Activated CD4-positive, alpha-beta T cell treated with anti-CD3 and anti-CD28 coated beads, Interleukin-2, amount 50 U/mL, for 16 hours (primary cell): ENCODE measurements at places on chromosomes 7 and 10.

- DNase-seq = no peak
Observed at GRCh38 chr10:77744245-77744644, 106.6 kb upstream of the KCNMA1 start.

- DNase-seq = peak; percentile 18
Observed at GRCh38 chr10:50347394-50347802, 96.1 kb upstream of the ASAH2 start.

- DNase-seq = no peak
Observed at GRCh38 chr7:8354503-8354902, 78.9 kb upstream of the NXPH1 start.

DNA sequence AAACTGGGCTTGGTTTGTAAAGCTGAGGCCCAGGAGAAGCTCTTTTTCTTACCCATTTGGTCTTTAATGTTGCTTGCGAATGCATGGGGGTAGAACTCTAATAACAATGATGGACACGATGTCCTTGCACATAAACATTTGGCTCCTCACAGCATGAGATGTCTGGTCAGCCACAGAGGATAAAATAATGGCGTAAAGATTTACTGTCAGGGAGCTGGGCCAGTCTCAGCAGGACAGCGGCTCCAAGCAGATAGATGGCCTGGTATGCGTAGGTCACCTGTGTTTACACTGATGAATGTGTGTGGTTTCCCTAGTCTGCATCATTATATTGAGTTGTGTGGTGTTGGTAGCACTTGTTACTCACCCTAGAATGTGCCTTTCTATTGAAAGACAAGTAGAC lies 537.4 kb downstream of the CNTNAP2 start:
- no peak for DNase-seq

DNA sequence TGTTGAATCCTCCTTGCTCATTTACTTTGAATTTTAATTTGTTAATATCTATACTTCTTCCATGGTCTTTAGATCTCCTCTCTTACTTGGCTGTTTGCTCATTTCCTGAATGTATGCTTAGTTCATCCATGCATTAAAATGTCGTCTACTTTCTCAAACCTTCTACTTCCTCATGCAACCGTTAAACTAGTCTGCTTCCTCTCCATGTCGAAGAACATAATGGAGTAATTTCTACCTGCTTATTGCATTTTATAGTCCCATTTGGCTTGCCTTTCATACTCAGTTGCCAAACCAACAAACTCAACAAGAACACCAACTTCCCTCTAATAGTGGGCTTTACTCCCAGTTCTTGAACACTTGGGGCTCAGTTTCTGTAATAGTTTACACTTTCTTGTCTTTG lies 43.8 kb upstream of the SEMA3D start:
- DNase-seq = no peak

DNA sequence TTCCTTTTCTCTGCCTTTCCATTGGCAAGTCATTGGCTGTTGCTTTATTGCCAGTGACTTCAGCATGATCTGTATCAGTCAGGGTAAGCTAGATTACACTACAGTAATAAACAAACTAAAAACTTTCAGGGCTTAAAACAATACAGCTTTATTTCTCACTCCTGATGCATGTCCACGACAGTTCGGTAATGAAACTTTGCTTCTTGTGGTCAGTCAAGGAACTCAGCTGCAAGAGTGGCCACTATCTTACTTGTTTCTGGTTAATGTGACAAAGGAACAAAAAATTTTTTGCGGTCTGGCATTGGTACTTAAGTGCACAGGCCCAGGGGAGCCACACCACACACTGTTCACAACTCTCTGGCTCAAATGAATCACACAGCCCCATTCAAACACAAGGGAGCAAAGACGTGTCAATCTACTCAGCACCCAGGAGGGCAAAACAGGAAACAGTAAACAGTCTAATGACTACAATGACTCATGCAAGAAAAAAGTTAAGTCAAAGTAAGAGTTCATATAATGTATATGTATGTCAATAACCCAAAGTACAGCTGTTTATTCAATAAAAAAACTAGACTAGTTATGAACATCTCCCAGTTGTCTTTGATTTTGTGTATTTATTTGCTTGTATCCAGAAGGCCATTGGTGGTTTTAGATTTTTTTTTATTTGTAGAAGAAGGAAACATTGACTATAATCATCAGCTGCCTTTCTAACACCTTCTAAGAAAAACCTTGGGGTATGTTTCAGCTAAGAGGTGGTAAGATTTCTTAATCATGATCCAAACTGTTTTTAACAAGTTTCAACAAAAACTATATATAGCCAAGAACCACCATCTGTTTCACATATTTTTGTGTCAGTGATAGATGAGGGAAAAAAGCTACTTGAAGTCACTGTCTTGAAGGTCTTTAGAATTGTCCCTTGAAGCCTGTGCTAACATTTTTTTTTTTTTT lies 134.4 kb upstream of the FAM3C start:
- DNase-seq = peak; percentile 98

DNA sequence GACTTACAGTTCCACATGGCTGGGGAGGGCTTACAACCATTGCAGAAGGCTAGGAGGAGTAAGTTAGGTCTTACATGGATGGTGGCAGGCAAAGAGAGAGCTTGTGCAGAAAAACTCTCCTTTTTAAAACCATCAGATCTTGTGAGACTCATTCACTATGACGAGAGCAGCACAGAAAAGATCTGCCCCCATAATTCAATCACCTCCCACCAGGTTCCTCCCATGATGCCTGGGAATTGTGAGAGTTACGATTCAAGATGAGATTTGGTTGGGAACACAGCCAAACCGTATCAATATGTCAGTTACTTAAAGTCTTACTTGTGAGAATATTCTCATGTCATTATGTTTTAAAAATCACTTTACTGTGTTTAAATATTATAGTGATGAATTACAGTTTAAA lies 481.9 kb downstream of the ARL4A start:
- DNase-seq = no peak

DNA sequence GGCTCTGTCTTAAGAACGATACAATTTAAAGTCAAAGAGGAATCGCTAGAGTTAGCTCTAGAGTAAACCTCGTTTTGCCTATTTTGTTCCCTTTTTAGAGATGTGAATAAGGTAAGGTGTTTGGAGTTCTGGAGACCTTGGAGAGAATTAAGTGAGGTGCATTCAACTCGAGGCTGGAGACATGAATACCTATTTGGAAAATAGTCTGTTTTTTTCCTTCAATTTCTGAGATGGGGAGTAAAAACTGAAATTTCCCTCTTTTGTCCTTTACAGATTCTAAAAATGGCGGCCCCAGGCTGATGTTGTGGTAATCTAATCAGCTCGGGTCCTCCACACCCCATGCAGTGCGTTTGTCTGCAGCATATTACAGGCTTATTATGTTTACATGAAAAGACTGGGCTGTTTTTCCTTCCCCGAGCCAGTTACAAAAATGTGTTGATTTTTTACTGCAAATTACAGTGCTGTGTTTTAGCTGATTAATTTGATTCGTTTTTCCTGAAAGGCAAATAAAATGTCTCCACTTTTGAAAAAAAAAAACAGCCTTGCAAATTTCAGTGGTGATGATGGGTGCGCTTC lies 1.5 kb downstream of the KMT2E start:
- peak; percentile 39 for DNase-seq

DNA sequence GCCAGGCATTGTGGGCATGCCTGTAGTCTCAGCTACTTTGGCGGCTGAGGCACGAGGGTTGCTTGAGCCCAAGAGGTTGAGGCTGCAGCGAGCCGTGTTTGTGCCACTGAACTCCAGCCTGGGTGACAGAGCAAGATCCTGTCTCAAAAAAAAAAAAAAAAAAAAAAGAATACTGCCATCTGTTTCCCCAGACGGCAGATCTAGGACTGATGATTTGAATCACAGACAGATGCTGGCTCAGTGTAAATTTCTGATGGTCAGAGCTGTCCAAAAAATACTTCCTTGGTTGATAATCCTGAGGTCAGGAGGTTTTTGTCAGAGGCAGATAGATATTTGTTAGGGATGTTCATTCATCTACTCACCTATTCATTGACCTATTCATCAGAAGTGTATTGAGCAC lies 130.7 kb downstream of the REEP3 start:
- DNase-seq = no peak

- no peak for DNase-seq
Observed at GRCh38 chr7:112160771-112161150, 45.4 kb downstream of the DOCK4 start.

- peak; percentile 81 for DNase-seq
Observed at GRCh38 chr10:22646388-22646853, 68.0 kb downstream of the PIP4K2A start.

GRCh38 chr7:1458683-1459511 lies at the start of gene MICALL2:
Gene MICALL2, minus strand, starts transcription at chr7:1459470. Its CDS starts 144 bp downstream, at chr7:1459326.
- DNase-seq = no peak

DNA sequence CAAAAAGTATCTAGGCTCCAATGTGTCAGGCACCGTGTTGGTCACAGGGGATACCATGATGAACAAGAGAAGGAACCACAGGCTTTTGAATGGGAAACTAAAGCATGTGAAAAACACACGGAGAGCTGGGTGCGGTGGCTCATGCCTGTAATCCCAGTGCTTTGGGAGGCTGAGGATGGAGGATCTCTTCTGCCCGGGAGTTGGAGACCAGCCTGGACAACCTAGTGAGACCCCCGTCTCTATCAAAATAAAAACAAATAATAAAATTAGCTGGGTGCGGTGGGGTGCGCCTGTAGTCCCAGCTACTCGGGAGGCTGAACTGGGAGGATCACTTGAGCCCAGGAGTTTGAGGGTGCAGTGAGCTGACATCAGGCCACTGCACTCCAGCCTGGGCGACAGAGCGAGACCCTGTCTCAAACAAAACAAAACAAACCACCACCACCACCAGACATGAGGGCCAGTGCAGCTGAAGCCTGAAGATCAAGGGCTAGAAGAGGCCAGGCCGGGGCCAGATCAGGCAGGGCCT lies 611 bp upstream of the COPS6 start:
- no peak for DNase-seq

DNA sequence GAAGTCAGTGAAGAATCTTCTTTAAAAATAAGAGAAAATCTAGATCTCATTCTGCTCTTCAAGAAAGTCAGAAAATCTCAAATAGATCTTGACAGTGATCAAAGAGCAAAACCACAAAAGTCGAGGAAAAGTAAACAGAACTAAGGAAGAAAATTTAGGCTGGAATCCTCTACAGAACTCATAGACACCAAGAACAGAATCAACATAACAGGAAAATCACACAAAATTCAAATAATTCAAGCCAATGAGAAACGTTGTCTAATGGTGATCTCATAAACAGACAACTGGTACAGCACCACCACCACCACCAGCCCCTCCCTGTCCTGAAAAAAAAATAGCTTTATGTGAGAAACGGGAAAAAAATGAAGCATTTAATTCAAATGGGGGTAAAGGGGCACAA lies 6.9 kb downstream of the ITGB1 start:
- no peak for DNase-seq

DNA sequence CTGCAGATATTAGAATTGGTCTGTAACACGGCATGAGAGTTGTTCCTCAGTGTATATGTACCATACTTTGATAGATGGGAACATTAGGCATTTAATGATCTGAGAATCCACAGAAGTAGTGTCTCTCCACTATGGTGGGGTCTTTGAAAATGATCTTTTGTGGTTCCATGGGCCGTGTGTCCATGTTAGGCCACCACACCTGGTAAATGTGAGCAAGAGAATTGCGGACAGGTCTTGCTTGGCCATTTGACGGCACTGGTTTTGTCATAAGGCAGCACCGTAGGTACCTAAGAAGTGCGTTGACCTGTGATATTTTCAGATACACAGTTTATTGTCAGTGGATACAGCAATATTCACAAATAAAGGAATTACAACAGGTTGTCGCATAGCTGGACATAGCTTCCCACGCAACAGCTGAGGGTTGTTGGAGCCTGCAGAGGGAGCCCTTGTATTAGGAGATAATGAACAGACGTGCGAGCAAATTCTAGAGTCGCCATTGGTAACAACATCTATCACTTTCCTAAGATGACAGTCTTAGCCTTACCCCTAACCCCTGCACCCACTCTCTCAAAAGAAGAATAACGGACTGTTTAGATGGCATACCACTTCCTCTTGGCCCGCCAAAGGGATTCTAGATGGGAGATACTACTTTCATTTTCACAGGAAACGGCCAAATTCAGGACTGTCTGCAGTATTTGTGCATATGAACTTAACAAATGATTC lies 111.4 kb downstream of the COL28A1 start:
- peak; percentile 56 for DNase-seq

DNA sequence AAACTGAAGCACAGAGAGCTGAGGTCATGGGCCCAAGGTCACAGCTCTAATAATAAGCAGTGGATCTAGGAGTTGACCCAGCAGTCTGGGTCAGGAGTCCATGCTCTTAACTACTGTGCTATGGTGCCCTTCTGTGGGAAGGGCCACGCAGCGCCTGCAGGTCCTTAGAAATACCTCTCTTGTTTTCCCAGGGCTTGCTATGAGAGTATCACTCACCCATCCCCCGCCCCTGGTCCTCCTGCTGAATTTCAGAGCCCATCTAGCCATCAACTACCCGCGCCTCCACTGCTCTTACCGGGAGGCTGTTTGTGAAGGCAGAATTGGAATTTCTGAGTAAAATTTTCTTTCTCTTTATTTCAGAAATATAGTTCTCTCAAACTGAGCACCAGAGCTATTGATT lies 27.3 kb upstream of the CRHR2 start:
- no peak for DNase-seq

- no peak for DNase-seq
Observed at GRCh38 chr10:117471344-117471874, 71.1 kb upstream of the EMX2 start.

GRCh38 chr7:50679218-50680007 lies 103.3 kb downstream of the GRB10 start:
- peak; percentile 64 for DNase-seq

GRCh38 chr10:97204826-97205679 lies 19.3 kb upstream of the SLIT1 start:
- no peak for DNase-seq

DNA sequence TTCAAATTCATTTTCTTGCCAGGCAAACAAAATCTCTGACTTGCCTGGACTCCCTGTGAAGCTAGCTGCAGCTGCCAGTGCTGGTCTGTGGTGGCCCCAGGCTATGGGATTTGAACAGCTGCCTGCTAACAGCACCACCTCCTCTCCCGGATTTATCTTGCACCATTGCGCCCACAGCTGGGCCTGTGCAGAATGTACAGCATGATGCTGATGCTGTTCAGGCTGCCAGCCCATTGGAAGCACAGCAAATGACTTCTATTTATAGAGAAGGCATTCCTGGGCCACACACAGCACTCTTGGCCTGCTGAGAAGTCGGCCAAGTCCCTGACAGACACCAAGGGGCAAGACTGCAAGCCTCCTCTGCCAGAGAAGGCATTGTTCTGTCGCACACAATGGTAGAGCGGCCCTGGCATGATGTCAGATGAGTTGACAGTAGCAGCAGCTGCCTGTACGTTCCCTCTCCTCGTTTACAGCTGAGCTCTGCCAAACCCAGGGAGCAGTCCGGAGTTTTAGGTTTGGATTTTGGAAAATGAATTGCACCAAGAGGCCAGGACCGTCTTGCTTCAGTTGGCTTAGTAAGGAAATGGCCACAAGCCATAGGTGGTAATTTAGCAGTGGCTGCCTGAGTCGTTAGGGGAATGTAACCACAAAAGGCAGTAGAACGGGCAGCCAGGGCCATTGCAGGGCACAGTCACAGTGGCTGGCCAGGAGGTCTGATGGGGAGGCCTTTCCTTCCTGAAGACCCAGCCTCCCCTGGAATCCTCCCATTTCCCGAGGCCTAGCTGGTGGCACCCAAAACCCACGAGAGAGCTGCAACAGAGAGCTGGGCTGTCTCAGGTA lies 38.5 kb downstream of the MTURN start:
- no peak for DNase-seq
